Adrenal gland (tissue), 19 donors: ENCODE measurements at places on chromosomes 2 and 18. TPM values are rescaled to one million over a fixed set of nuclear protein-coding genes. Genes with fewer than 3 reads are reported as not detected.

DSC1 gene
- not detected for polyA plus RNA-seq

MAP3K19 gene
- polyA plus RNA-seq, result not detected

REG1A gene
- 7.2 TPM for polyA plus RNA-seq

CKAP2L gene
- not detected for polyA plus RNA-seq

EFR3B gene
- polyA plus RNA-seq, result 0.84 TPM

RBM44 gene
- polyA plus RNA-seq, result 0.30 TPM

CBLN2 gene
- 0.11 TPM for polyA plus RNA-seq

ADD2 gene
- polyA plus RNA-seq, result 0.20 TPM

CHAC2 gene
- 2.9 TPM for polyA plus RNA-seq

NEU2 gene
- not detected for polyA plus RNA-seq

C2orf80 gene
- not detected for polyA plus RNA-seq

BABAM2 gene
- polyA plus RNA-seq, result 150 TPM

SLC5A7 gene
- polyA plus RNA-seq, result 0.51 TPM

COLEC12 gene
- polyA plus RNA-seq, result 1.5 TPM

MAPK4 gene
- 128 TPM for polyA plus RNA-seq

KCNE4 gene
- polyA plus RNA-seq, result 1.4 TPM

ITGB6 gene
- polyA plus RNA-seq, result 0.08 TPM

FSHR gene
- not detected for polyA plus RNA-seq

LRATD1 gene
- 2.7 TPM for polyA plus RNA-seq

RIT2 gene
- polyA plus RNA-seq, result 0.20 TPM

IL36G gene
- polyA plus RNA-seq, result not detected

BOLL gene
- polyA plus RNA-seq, result not detected

SERPINB12 gene
- not detected for polyA plus RNA-seq

CDK15 gene
- polyA plus RNA-seq, result 0.13 TPM
